ENCODE measurements at places on chromosomes 16 and 17. TPM values are rescaled to one million over a fixed set of nuclear protein-coding genes. Genes with fewer than 3 reads are reported as not detected.

Gene NT5M
- 3.5 TPM for total RNA-seq

Gene ZP2
- not detected for total RNA-seq

Gene COPS3
- 93.5 TPM for total RNA-seq

Gene GLP2R
- under 0.01 TPM for total RNA-seq

Gene TBC1D16
- total RNA-seq, result 94.3 TPM

Gene ASGR1
- 1.2 TPM for total RNA-seq

Gene PPP1R27
- total RNA-seq, result not detected

Gene LRRC3C
- not detected for total RNA-seq

Gene TNK1
- 0.73 TPM for total RNA-seq

Gene GP1BA
- not detected for total RNA-seq

Gene FBXO39
- total RNA-seq, result 0.15 TPM

Gene SALL1
- total RNA-seq, result under 0.01 TPM

Gene AARS1
- total RNA-seq, result 258 TPM

Gene MGAT5B
- total RNA-seq, result 0.17 TPM

Gene ZACN
- total RNA-seq, result 0.15 TPM

Gene SPATA32
- total RNA-seq, result not detected

Gene SCN4A
- total RNA-seq, result 0.15 TPM

Gene TNFRSF17
- not detected for total RNA-seq

Gene RTN4RL1
- total RNA-seq, result 0.50 TPM

Gene HSPB9
- total RNA-seq, result not detected

Gene KCNH4
- total RNA-seq, result under 0.01 TPM

Gene TAX1BP3
- 135 TPM for total RNA-seq

Gene KCNJ16
- not detected for total RNA-seq

Gene OR1A1
- total RNA-seq, result not detected

Gene CACNG4
- total RNA-seq, result not detected

Gene HBA1
- not detected for total RNA-seq

Gene NRN1L
- 0.73 TPM for total RNA-seq

Gene CRHR1
- not detected for total RNA-seq

Gene SLC6A2
- not detected for total RNA-seq

Gene DPEP2
- not detected for total RNA-seq

Data from smooth muscle cell of trachea (primary cell).